Activated T-cell treated with anti-CD3 and anti-CD28 coated beads, Interleukin-2, amount 50 U/mL, for 24 hours (primary cell): ENCODE measurements at places on chromosomes 2 and 18.

DNA sequence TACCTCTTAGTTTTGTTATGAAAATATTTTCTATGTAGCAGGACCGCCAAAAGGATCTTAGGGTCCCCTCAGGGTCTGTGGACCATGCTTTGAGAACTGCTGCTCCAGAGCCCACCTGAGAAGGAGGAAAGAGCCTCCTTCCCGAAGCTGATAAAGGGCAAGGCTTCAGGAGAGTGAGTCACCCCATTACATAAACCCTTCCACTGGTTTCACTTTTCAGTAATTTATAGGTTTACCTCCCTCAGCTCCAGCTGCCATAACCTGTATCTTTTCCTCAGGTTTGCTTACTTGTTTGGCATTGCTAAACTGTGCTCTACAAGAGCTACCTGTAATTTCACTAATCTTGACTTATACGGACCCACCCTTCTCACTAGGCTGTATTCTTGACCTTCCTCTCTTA, 6.6 kb downstream of the TTLL4 start:
- no peak for DNase-seq

DNA sequence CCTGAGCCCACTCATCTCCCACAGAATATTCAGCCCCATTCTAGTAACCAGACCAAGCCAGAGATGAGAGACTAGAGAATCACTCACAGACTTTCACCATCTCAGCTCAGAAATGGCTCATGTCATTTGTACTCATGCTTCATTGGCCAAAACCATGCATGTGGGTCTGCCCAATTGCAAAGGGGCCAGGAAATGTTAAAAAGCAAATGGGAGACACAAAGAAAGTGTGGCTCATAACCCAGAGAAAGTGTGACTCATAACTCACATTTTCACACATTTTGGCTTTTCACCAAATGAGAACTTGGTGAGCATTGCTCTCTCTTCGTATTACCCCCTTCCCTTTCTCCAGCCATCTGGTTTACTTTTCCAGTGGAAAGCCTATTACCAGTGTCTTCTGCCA, 66.2 kb downstream of the MDH1 start:
- no peak for DNase-seq

- no peak for DNase-seq
Observed at GRCh38 chr2:2422621-2423020, 91.5 kb upstream of the MYT1L start.

DNA sequence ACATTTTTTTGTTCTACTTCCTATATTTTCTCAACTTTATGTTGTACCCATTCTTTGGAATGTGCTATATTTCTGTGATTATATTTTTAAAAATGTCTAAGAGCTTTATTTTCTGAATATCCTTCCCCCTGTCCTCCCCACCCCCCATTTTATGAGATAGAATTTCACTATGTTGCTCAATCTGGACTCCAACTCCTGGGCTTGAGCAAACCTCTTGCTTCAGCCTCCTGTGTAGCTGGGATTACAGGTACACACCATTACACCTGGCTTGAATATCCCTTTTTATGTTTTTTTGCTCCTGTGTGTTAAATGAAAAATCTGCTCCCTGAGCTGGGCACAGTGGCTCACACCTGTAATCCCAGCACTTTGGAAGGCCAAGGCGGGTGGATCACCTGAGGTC, 9.2 kb upstream of the ZFAND2B start:
- no peak for DNase-seq

DNA sequence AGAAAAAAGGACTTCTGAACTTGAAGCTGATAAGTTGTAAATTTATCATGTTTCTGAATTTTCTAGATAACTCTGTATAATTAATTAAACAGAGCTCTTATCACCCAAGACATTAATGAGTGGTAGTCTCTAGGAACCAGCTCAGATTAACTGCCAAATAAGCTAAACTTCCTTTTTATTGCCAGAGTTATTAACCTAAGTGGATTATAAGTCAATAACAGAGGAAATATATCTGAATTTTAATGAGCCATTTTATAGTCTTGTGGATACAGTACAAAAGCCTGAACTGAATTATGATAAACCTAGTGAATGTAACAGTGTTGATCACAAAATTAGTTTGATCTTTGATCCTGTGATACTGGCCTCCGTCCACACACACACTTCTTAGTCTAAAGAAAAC, 111.5 kb downstream of the COMMD1 start:
- no peak for DNase-seq

GRCh38 chr2:214550786-214551185, 139.9 kb downstream of the VWC2L start:
- DNase-seq: no peak

GRCh38 chr2:9407363-9407811, 15.9 kb downstream of the ITGB1BP1 start:
- no peak for DNase-seq

GRCh38 chr2:54665436-54665856, 58.0 kb upstream of the EML6 start:
- DNase-seq: no peak

DNA sequence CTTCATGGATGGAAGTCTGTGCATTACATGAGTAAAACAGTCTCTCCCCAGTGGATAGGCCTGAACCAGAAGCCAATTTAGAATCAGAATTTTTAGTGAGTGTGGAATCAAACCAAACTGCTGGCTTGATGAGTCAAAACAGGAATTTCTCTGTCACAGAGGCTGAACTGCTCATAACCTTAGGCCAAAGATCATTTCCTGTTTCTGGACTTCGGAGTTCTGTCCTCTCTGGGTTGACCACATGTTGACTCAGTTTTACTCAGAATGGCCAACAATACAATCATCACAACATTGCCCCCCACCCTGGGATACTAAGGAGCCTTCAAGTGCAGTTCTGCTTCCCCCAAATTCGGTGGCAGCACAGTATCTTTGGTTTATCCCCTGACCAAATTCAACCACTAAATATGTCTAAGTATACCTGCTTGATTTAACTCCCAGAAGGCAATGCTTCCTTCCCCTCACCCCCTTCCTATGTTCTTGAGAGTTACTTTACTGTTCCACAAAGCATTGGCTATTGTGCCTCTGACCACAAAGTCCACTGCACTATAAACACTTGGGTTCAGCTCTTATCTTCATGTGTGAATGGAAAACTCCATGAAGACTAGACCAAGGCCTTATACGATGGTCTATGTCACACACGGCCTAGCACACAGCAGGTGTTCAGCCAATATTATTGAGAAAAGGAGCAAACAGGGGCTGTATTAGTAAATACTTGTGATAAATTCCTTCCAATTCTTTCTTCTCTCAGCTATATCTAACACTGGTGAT, 67.8 kb downstream of the NXPH2 start:
- DNase-seq: no peak

DNA sequence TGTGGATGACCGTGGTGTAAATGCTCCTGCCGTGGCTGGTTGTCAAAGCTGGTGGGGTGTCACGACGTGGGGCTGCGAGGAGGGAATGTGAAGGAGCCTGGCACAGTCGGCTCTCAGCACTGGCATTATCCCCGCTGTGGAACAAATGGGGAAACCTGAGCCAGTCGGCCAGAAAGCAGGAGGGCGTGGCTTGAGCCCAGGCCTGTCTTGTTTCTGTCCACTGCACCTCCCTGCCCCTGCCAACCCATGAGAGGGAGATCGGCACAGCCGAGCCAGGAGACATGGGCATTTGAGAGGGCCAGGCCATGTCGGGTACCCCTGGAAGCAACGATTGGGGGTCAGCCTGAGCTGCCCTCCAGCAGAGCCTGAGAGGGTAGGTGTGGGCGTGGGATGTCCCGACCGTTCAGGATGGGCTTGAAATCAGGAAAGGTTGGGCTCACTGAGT, 44.5 kb downstream of the PDIA6 start:
- DNase-seq: no peak
